ENCODE measurements at places on chromosomes 11 and 22. TPM values are rescaled to one million over a fixed set of nuclear protein-coding genes. Genes with fewer than 3 reads are reported as not detected.

DNA sequence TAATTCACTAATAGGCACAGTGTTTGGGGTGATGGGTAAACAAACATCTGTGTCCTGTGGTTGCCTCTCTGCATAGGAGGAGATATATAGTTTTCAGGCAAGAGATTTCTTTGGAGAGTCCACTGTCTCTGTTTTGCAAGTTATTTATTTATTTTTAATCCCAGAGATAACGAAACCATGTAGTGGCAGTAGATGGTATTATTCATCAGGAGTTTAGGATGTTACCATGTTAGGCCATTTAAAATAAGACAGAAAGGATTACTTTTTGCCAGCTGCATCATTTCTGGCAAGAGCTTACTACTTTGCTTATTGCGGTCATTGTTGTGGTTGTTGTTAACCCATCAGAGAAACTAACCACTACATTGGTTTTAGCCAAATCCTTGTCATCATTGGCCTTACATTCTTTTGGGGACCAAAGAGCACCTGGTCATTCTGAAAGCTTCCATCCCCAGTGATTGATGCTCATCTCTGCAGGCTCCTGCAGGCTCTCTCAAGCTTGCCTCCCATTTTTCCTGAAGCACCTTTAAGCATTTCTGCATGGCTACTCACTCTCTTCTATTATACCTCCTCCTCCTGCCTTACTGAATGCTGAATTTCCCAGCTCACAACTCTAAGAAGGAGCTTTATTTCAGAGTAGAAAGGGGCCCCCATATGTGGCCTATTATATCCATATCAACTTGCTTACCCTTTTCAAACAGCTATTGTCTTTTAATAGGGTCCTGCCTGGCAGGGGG lies 84.4 kb downstream of the CSTPP1 start:
- no peak overlapping the region for H3K4me3 ChIP-seq
- no peak for DNase-seq
- no peaks in the 10 kb centered on the region for H3K36me3 ChIP-seq

DNA sequence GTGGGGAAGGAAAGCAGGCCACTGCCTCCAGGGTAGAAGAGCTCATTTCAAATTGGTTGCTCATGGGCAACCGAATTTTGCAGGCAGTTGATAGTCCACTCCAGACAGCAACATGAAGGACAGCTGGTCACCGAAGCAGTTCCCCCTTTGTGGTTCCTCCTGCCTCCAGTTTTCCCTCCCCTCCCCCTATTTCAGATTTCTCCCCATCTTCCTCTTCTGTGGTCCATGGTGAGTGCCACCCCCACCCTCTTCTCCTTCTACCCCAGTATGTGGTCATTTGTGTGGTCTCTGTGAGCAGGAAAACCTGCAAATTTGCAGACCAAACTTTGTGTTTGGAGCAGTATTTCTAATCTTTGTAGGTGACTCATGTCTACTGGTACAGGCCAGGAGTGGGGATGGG lies 38.2 kb upstream of the PAK1 start:
- DNase-seq, result no peak
- H3K27ac ChIP-seq, result no peak overlapping the region
- no peak overlapping the region for H3K4me3 ChIP-seq
- H3K4me1 ChIP-seq, result no peaks in the 10 kb centered on the region

GRCh38 chr11:42837994-42838393 lies 473.8 kb upstream of the API5 start:
- no peaks in the 10 kb centered on the region for H3K4me1 ChIP-seq
- DNase-seq, result no peak
- no peaks in the 10 kb centered on the region for H3K27me3 ChIP-seq
- H3K27ac ChIP-seq, result no peak overlapping the region
- H3K36me3 ChIP-seq, result no peaks in the 10 kb centered on the region
- H3K4me3 ChIP-seq, result no peak overlapping the region

DNA sequence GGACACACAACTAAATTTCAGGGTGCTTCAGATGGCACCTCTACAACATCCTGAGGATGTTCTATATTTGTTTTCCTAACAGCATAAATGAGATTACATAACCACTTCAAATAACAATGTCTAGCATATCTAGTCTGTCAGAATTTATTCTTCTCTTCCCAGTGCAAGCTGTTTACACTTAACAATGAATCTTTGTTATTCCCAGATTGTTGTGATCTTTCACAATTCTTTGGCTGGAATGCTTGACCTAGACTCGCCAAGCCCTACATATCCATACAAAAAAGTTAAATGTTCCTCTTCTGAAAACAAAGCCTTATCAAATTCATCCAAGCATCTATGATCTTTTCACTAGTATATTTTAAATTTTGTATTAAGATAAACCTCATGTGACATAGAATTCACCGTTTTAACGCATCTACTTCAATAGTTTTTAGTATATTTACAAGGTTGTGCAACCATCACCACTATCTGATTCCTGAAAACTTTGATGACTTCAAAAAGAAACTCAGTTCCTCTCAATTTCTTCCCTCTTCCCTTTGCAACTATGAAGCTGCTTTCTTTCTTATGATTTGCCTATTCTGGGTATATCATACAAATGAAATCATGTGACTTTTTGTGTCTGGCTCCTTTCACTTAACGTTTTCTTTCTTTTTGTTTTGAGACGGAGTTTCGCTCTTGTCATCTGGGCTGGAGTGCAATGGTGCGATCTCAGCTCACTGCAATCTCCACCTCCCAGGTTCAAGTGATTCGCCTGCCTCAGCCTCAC lies 61.7 kb upstream of the CHRNA10 start:
- no peaks in the 10 kb centered on the region for H3K27me3 ChIP-seq
- no peaks in the 10 kb centered on the region for H3K4me1 ChIP-seq
- no peak overlapping the region for H3K4me3 ChIP-seq
- no peak for DNase-seq
- no peak overlapping the region for H3K27ac ChIP-seq
- H3K36me3 ChIP-seq, result peaks cover 45% of the 10 kb centered on the region

The TMEM86A gene
- 0.54 TPM for polyA plus RNA-seq

All from CD8-positive, alpha-beta memory T cell (primary cell).